ENCODE measurements at places on chromosomes 3 and 15.

DNA sequence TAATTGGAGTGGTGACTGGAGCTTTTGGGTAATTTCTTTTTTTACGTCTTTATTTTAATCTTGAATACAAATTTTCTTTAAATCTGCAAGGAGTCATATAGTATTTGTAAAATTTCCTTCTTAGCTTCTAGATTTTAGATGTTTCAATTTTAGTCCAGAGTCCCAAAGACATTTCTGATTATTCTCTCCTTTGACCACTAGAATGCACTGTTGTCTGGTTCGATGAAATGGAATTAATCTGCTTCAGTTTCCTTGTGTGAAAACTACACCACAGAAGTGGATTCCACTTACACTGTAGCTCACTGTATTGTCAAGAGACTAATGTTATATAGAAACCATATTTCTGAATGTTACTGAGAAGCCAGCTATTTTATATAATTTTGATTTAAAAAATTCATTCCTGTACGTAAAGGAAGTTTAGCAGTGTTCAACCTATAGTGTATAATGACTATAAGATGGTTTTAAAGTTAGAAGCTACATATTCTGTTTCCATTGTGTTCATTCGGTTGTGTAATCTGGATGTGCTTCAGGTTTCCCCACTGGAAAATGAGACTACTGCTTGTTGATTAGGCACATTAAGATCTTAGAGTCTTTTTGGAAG, 6.1 kb downstream of the GRAMD1C start:
- DNase-seq: no peak

GRCh38 chr3:37891227-37891626, 29.5 kb downstream of the CTDSPL start:
- DNase-seq: no peak

DNA sequence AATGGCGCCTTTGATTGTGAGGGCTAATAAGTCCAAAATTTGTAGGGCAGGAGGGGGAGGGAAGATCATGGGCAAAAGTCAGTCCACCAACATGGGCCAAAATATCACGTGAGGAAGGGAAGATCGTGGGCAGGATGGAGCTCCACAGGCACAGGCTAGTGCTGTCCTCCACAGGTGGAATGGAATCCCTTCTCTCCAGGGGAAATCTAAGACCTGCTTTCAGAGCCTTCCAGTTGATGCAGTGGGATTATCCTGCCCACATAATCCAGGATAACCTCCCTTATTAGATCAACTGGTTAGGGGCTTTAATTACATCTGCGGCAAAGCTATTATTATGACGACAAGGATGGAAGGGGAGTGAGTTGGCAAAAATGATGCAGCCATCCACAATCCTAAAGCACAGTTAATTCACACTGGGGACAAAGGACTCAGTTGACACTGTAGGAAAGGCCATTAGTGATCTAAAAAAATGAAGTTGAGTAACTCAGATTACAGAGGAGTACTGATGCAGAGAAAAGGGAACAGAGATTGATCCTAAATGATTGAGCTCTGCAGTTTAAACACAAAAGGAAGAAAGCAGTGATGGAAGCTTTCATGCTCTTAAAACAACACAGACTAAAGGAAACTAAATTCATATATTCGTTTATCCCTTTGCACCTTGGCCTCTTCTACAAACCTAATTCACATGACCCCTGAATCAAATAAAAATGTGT, 159.8 kb downstream of the AKAP13 start:
- no peak for DNase-seq

DNA sequence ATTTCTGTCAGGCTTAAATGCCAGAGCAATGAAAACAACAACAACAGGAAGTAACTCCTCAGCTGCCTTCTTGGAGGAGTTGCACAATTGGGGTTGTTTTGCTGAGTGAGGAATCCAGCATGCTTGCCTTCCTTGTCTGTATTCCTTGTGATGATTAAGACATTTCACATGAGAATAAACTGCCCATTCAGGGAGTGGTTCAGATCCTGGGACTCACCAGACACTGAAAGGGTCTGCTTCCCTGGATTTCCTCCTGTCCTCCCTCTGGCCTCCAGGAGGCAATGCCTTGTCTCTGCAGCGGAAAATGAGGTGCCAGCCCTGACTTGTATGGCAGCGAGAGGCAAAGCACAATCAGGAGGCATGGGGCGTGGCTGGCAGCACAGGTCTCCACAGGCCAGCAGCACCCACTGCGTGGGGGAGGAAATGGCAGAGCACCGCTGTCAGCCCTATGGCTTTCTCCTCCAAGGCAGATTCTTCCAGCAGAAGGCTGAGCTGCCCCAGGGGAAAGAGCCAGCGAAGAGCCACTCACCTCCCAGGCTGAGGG, 41.5 kb downstream of the RBP2 start:
- no peak for DNase-seq

GRCh38 chr3:197883541-197883940, 66.4 kb upstream of the RPL35A start:
- no peak for DNase-seq

GRCh38 chr3:128435058-128435457, 31.6 kb downstream of the DNAJB8 start:
- DNase-seq: peak; percentile 9

GRCh38 chr15:48858401-48858800, 19.5 kb upstream of the EID1 start:
- no peak for DNase-seq
